ENCODE measurements at places on chromosomes 4 and X.

GRCh38 chr4:2183394-2183793, 58.5 kb downstream of the HAUS3 start:
- no peak for DNase-seq

- no peak for DNase-seq
Observed at GRCh38 chr4:33886356-33886755, 2358.0 kb downstream of the ARAP2 start.

- DNase-seq: no peak
Observed at GRCh38 chrX:15750611-15751154, 12.6 kb downstream of the CA5B start.

DNA sequence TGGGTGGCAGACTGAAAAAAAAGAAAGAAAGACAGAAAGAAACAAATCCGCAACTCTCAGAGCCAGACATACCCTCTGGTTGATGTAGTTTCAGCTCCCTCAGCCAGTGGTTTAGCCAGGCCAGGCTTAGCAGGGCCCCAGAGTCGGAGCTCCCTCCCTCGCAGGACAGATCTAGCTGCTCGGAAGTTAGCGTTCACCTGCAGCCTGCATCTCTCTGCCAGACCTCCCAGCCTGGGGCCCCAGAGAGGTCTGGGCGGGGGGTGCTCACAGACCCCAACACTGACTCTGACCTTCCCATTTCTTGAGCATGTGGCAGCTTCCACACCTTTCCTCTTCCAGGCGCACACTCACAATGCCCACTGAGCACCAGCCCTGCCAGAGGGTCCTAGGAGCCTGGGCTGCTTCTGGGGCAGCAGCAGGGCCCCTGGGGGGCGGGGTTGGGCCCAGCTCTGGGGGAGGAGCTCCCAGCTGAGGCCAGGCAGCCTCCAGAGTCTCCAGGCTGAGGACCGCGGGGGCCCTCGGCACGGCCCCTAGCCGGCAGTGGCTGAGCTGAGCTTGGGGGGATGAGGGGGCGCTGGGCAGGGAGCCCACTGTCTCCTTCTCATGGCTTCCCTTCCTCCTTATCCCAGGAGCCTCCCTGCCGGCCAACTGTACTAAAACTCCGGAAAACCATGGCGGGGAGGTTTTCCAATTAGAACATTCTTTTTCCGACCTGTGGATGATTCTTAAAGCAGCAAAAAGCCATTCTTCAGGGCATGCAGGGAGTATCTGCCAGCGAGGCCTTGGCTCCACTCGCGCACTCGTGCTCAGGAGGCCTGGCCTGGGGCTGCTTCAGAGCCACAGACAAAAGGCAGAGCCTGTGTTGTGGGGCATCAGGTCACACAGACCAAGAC, 4.6 kb upstream of the ZNF185 start:
- DNase-seq: no peak

DNA sequence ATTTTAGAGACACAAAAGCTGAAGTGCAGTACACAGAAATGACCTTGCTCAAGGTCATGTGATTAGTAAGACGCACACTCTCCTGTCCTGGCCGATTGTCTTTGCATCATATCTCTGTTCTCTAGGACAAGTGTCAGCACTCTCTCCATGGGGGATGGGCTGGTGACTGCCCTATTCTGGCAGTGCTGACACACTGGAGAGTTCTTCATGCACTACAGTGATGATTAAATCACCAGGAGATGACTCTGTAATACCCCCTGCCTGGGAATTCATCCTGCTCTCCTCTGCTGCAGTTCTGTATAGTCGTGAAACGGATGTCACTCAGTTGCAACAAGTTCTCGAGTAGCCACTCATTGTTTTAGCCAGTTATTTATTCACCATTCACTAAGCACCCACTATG, 5.3 kb upstream of the SHISA3 start:
- no peak for DNase-seq

GRCh38 chr4:99625369-99625768, 32.3 kb downstream of the C4orf54 start:
- no peak for DNase-seq

DNA sequence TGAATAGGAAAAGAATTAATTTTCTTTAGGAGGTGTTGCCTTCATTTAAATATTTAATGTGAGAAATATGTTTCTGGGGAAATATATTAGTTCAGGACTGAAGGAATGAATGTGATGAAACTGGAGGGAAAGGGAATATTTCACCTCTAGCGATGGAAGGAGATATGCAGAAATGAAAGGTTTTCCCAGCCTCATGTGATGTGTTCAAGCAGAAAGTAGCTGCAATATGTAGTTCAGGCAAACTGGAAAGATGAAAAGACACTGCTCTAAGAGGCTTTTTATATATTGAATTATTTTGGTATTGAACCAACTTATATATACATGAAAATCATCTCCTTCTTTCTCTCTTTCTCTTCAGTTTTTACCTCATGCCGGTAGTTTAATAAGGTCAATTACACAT, 3.4 kb downstream of the GRID2 start:
- no peak for DNase-seq

DNA sequence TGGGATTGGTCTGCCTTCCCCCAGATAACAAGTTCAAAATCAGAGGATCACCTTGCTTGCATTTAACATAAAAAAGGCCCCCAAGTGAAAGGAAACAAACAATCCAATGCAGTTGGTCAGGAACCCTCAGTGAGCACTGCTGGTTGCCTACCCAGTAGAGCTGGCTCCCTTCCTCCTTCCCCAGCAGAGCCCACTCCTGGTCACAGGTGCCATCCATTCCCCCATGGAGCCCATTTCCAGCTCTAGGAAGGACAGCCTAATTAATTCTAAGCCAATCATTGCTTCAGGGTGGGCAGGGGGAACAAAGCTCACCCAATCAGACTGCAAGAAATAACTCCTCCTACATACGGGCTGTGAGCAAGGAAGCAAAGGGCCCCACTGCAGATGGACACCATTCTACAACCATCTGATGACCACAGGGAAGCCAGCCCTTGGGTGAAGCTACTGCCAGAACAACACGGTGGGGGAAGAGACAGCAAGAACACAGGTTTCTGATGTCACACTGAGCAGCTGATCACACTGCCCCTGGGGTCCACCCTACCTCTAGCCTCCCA, 86.5 kb downstream of the SH3KBP1 start:
- DNase-seq: no peak

GRCh38 chrX:3362956-3363355, 16.5 kb upstream of the MXRA5 start:
- DNase-seq: no peak

DNA sequence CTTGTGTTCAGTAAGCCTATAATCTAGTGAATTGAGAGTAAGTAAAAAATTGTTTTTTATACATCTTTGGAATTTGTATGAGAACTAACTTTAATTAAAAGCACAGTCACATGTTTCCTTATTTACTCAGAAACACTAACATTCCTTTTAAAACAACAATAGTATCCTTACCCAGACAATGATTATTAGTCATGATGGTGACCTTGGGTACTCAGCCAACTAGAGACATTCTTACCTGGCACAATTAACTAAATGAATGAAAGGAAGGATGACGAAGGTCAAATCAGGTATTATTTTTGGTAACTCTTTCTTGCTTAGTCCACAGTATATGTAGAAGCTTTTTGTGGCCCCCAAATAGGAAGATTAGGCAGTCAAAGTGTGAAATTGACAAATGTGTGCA, 901.0 kb downstream of the FAT4 start:
- no peak for DNase-seq

DNA sequence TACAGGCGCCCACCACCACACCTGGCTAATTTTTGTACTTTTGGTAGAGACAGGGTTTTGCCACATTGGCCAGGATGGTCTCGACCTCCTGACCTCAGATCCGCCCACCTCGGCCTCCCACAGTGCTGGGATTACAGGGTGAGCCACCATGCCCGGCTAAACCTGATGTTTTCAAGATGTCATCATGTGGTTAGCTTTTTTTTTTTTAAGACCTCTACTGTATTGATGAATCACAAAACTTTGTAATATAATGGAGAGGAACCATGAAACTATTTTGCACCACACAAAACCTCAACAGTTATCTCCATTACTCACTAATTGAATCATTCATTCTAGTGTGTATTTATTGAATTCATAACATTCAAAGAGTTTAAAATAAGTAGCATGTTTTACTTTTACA, 94.7 kb upstream of the NEIL3 start:
- DNase-seq: peak; percentile 78

- no peak for DNase-seq
Observed at GRCh38 chr4:113513382-113513781, 248.2 kb downstream of the CAMK2D start.

DNA sequence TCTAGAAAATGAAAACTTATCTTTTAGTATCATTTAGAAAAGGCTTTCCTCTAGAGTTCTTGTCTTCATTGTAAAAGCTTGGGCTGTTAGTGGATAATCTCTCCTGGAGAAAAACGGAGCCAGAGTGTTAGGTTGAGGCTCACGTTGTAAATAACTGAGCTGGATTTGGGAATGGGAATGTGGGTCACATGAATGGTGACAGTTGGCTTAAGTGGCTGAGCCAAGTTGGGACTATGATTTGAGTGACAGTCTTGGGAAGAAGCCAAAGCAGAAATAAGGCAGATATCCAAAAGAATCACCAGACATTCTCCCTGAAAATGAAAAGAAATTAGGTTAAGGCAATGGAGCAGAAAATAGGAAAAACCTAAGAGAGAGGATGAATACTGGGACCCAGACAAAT, 33.6 kb upstream of the PDGFC start:
- DNase-seq: no peak

GRCh38 chr4:53465891-53466290, 88.5 kb downstream of the FIP1L1 start:
- DNase-seq: no peak

Measured in fibroblast of upper back skin (primary cell).